ENCODE measurements at places on chromosomes 7 and 10.

- no peak for DNase-seq
These were observed 338.1 kb downstream of the RNLS start for GRCh38 chr10:88244781-88245625.

DNA sequence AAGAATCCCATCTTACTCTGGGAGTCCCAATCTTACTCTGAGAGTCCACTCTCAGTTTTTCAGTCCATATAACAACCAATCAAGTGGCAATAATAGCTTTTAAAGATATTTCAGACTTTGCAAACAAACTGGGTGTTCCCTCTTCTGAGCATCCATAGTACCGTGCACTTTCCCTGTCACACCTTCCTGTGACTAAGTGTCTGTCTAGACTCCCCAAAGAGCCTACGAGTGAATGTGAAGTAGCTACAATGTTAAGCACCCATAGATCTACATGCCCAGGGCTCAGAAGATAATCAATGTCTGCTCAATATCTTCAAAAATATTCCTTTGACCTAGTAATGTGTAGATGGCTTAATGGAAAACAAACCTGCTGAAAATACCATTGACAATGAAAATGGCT is 95.6 kb upstream of the ASAH2 start:
- no peak for DNase-seq

GRCh38 chr7:22001345-22002004 is 55.8 kb upstream of the CDCA7L start:
- DNase-seq = no peak

GRCh38 chr10:114683593-114683992 is 25.5 kb upstream of the ABLIM1 start:
- no peak for DNase-seq

- no peak for DNase-seq
These were observed 17.3 kb downstream of the ZNF775 start for GRCh38 chr7:150396426-150396825.

DNA sequence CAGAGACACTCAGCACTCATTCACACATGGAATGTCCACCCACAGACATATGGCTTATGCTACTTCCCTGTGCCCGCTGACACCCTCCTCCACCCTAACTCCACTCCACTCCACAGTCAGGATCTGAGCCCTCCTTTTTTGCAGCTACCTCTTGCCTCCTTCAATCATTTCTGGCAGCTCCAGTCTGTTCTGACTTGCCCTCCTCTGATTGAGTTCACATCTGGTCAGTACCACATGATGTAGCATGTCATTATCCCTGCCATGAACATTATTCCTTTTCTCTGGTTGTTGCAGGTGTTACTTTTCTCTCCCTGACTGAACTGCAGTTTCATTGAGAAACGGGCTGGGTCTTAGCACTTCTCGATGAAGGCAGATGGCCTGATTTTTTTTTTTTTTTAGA is 130.1 kb upstream of the EGR2 start:
- DNase-seq = no peak

DNA sequence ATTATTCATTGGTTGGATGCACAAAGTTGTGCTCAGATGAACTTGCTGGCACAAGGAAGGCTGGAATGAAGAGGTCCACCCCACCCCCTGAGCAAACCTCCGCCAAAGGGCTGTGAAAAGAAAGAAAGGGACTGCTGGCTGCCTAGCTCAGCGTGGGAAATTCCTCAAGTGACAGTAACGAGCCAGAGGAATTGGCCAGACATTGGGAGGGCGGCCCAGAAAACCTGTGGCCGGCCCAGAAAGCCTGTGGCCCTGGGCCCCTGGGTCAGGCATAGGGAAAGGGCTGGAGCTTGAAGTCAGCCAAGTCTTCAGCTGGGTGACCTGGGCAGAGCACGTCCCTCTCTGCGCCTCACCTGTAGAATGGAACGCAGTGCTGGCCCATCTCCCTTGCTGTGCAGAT is 30.6 kb upstream of the CTBP2 start:
- DNase-seq = no peak

- no peak for DNase-seq
These were observed 1.5 kb downstream of the BZW2 start for GRCh38 chr7:16647435-16647960.

GRCh38 chr7:104908636-104909035 is 105.4 kb upstream of the KMT2E start:
- no peak for DNase-seq

DNA sequence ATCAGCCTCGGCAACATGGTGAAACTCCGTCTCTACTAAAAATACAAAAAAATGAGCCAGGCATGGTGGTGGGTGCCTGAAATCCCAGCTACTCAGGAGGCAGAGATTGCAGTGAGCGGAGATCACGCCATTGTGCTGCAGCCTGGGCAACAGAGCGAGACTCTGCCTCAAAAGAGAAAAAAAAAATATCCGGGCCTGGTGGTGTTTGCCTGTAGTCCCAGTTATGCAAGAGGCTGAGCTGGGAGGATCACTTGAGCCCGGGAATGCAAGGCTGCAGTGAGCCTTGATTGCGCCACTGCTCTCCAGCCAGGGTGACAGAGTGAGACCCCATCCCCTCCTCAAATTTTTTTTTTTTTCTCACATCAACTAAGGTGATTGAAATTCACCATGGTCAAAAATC is 42.8 kb downstream of the CDC123 start:
- no peak for DNase-seq

Data from CD4-positive, alpha-beta T cell treated with Interferon gamma for 1 hour (primary cell).